ENCODE measurements at places on chromosomes 3 and 15.

- peak; percentile 34 for DNase-seq
Observed at GRCh38 chr3:43855674-43856299, 165.0 kb downstream of the ABHD5 start.

- no peak for DNase-seq
Observed at GRCh38 chr3:157098121-157098822, 61.7 kb downstream of the CCNL1 start.

DNA sequence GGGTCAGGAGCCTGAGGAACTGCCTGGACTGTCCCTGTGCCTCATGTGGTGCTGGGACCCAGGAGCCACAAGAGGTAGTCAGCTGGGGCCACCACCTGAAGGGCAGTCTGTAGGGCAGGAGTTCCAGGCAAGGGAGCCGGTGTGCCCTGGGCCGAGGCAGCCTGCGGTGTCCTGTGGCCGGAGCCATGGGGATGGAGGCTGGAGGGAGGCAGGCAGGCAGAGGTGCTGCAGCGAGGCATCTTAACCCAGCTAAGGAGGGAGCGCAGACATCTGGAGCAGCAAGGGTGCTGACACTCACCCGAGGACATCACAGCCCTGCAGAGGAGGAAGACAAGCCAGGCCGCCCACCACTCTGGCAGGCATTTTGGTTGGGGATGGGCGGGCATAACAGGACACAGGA, 77.8 kb downstream of the DNAJB8 start:
- no peak for DNase-seq

DNA sequence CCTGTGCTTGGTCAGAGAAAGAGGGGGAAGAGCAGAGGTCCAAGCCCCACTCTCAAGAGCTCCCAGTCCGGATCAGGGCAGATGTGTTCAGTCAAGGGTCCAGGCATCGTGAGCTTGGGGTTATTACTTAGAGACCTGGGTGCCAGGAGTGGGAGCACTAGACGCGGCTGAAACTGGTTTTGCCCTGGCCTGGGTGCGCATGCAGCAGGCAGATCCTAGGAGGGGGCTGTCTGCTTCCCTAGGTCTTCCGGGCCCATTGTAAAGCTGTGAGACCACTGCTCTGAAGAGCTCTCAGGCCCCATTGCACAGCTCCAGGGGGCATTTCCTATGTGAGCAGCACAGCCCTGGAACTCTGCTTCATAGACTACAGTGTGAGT, 204.9 kb upstream of the LINGO1 start:
- no peak for DNase-seq

DNA sequence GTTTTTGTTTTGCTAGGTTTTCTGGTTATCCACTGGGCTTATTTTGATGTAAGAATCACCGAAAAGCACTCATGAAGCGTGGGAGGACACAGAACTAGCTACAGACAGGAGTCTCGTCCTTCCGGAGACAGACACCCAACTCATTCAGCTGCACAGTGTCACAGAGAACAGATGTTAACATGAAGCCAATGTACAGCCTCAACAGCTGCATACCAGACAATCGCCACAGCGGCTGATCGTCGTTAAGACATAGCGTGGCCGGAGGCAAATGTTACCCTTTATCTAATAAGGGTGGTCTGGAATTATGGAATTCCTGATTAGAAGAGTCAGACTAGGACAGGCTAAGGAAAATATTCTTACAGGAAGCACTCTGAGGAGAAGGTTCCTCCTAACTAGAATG, 1.1 kb upstream of the PYGO1 start:
- DNase-seq, result no peak

- DNase-seq, result no peak
Observed at GRCh38 chr3:27289769-27290413, 79.3 kb downstream of the NEK10 start.

DNA sequence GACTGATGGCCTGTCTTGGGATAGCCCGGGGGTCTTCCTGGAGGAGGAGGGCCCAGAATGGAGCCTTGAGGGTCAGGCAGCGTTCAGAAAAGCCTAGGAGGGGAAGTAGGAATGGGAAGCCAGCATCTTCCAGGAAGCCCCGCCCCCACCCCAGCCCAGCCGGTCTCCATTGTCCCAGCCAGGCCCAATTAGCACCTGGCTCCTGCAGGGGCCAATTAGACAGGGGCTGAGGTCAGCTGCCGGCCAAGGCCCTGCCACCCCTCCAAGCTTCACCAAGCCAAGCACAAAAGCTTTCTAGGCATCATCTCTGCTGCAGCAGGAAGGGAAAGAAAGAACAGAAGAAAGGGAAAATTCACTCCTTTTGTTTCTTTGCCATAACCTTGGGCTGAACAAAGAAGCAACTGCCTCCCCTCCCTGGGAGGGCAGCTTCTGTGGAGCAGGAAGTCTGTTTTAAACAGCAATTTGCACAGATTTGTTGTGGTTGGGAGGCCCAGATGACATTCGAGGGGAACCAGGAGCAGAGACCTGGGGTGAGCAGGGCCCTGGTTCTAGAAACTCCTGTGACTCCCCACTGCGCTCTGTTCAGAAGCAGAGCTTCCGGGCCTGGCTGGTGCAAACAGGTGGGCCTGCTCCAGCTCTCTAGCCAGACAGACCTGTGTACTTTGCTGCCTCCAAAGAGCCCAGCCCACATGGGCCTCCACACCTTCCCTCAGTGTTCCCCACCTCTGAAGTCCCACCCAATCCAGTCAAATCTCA, 47.7 kb downstream of the CYP11A1 start:
- DNase-seq, result no peak

- no peak for DNase-seq
Observed at GRCh38 chr3:57120040-57120439, 45.1 kb downstream of the IL17RD start.

DNA sequence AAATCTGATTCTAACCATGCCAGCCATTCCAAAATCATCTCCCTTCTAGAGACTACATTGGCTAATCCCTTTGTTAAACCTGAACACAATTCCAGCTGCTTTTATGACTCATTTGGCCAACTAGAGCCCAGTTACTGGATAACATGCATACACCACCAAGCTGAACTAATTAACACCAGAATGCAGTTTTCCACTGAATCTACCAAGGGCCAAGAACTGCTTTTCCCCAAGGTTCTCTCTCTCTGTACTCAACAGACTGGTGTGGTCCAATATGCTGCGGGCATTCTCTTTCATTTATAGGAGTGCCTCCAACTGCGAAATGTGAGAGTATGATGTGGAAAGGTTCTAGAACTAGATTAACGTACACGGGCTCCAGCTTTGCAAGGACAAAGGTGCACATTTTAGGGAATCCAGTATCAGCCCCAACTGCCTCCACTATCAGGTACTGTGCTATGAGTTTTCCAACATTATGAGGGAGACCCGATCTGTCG, 1.5 kb downstream of the CHSY1 start:
- DNase-seq, result no peak

- no peak for DNase-seq
Observed at GRCh38 chr3:119598410-119599098, 869 bp downstream of the PLA1A start.

DNA sequence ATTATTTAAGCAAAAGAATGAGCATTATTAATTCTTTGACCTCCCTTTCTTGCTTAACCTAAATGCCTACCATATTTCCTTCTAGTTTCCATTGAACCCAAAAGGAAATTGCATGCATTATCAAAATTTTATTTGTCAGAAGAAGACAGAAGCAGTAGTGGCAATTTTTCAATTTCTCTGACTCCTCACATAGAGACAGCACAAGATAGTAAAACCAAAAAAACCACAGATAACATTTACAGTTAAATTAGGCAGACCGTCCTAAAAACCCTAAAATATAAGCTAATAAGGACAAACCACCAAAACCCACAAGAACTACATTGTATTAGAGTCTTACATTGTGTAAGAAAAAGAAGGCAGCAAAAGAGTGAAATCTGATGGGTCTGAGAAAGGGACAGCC, 27.1 kb downstream of the GOLGB1 start:
- no peak for DNase-seq

- no peak for DNase-seq
Observed at GRCh38 chr15:68885070-68885469, 45.3 kb upstream of the SPESP1 start.

GRCh38 chr3:122246199-122246598, 62.7 kb downstream of the CASR start:
- DNase-seq, result no peak

DNA sequence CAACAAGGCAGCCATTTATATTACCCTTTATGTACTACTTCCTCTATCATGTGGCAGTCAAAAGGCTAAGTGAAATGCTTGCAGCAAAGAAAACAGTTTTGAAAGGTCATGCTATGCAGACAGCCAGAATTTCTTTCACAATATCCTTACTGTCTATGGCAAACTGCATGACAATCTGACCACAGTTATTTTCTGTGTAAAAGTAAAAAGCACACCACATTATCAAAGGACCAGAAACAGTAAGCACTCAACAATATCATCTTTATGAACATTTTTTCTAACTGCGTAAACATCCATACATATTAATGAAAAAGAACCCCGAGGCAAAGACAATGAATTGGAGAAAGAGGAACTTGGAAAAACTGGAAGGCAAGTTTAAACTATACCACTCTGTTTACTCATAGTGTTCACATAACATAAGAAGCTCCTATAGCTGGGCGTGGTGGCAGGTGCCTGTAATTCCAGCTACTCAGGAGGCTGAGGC, 47.9 kb downstream of the PIK3CB start:
- no peak for DNase-seq

DNA sequence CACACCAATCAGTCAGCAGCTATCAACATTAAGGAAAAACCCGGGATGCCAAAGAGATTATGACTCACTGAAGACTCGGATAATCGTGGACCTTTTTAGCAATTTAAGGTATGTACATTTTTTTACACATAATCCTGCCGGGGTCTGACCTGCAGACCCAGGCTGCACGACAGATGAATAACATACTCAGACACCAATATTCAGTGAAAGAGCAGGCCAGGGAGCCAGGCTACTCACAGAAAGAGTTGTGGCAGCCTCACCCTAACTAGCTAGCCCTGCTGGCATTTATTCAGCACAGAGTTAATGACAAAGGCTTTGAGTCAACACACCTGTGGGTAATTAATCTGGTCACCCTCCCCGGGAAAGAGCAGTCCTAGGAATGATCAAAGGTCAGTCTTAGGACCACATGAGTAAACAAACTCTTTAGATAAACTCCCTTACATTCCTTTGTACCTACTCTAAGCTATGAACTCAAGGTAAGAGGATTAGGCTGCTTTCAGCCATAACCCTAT, 727.5 kb downstream of the TBL1XR1 start:
- DNase-seq, result no peak

DNA sequence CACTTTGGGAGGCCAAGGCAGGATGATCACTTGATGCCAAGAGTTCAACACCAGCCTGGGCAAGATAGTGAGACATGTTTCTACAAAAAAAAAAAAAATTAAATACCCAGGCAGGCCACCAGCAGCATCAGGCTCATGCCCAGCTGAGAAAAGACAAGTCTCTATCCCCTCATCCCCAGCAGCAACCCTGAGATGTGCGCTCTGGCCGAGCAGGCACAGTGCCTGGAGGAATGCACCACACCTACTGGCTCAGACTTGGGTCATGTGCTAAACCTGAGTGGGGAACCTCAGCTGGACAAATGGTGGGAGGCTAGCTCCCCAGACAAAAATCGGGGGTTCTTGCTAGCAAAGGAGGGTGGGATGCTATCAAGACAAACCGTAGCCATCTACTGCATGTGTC, 10.2 kb upstream of the CCDC174 start:
- no peak for DNase-seq

GRCh38 chr15:56077081-56077480, 83.7 kb upstream of the NEDD4 start:
- DNase-seq, result no peak

GRCh38 chr15:43086551-43086950, 19.3 kb downstream of the UBR1 start:
- no peak for DNase-seq
